ENCODE measurements at places on chromosomes 2 and 18.

- peak; percentile 14 for DNase-seq
Observed at GRCh38 chr2:62814123-62814522, 108.6 kb downstream of the EHBP1 start.

DNA sequence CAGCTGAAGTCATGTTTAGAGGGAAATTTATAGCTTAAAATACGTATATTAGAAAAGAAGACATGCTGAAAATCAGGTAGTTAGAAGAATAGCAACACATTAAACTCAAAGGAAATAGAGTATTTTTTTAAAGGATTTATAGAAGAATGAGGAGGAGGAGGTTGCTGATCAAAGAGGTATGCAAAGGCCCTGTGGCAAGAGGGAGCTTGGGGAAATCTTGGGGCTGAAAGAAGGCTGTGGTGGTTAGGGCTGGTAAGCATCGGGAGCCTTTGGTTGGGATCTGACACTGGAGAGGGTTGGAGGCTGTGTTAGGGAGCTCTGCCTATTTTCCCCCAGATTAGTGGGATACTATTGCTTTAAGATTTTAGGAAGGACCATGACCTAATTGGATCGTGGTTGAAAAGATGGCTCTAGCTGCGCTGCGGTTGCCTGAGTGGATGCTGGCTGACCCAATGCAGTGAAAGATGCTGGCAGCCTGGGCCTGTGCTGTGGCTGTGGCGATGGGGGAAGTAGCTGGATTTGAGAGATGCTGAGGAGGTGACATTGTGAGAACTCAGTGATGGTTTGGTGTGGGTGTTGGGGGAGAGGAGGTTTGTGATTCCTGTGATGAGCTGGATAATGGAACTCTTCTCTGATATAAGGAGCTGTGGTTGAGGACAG, 11.7 kb downstream of the DGKD start:
- DNase-seq = no peak

DNA sequence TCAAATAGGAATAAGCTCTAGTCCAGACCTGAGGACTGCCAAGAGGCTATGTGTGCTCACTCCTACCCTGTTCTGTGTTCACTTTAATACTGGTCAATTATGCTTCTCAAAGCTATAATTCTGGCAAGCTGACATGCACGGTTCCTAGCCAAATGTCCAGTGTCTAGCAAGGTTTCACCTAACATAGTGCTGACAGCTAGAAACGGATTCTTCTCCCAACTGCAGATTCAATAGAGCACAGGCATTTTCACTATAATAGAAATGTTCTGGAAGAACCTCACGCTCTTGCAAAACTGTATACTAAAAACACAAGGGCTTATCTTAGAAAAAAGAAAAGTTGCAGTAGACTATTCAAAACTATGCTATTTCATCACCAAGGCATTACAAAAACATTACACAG, 45.1 kb downstream of the HDAC4 start:
- peak; percentile 40 for DNase-seq

DNA sequence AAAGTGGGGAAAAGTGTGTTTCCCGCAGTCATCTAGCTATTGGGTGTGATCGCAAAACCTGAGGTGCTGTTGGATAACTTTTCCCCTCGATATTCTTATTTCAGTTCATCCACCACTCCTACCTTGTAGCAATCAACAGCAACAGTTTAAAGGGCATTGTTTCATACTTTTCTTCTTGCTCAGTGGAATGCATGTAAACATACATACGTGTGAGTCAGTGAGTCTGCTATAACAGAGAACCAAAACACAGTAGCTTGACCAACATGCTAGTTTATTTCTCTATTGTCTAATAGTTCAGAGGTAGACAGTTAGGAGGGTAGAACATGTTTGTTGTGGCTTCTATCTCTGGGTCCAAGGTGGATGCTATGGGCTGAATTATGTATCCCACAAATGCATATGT, 77.6 kb upstream of the FOXI3 start:
- DNase-seq = no peak

- DNase-seq = no peak
Observed at GRCh38 chr2:134866498-134867099, 28.2 kb downstream of the ACMSD start.

DNA sequence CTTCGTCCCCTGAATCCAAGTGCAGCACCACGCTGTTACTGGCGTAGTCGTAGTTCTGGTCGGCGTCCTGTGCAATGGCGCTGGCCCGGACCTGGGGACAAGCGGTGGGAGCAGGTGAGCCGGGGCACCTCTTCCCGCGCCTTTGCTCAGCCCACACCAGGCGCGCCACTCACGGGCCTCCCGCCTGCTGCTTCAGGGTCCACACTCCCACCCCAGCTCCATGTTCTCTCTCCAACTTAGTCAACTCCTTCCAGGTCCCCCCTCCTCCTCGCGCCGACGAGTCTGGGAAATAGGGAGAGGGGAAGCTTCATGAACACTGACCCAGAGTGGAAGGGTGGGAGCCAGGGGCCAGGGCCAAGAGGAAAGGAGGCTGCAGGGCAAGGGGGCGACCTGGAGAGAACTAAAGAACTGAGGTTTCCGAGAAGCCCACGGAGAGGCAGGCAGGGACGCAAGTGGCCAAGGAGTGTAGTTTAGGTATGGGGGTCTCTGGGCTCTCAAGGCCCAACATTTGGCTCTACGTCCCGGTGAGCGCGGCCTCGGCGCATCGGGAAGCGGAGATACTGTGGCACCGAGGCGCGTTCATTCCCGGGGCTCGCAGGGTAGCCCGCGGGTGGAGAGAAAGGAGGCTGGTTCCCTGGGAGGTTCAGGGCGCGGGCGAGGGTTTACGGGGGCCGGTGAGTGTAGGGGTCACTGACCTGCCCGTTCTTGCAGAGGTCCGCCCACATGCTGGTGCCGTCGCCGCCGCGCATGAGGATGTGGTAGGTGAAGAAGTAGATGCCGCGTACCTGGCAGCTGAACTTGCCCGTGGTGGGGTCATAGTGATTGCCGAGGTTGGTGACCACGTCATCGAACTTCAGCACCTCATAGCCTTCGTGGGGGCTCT, 1.4 kb downstream of the C1QL2 start:
- no peak for DNase-seq

GRCh38 chr2:109383505-109384307, 230.1 kb downstream of the SEPTIN10 start:
- no peak for DNase-seq
